Dermis microvascular lymphatic vessel endothelial cell (primary cell): ENCODE measurements at places on chromosomes 4 and X. TPM values are rescaled to one million over a fixed set of nuclear protein-coding genes. Genes with fewer than 3 reads are reported as not detected.

Gene TREX2
- 2.3 and 7.6 TPM in 2 replicates for total RNA-seq

Gene NSUN7
- total RNA-seq: under 0.01 TPM in 1 of 2 replicates, not detected in the other

Gene PAGE2
- not detected in 2 replicates for total RNA-seq

Gene CXorf49
- total RNA-seq: not detected in 2 replicates

Gene CTAG1A
- total RNA-seq: not detected in 2 replicates

Gene COX7B2
- total RNA-seq: not detected in 2 replicates

Gene SPANXA1
- not detected in 2 replicates for total RNA-seq

Gene GALNTL6
- not detected in 2 replicates for total RNA-seq

Gene TLR3
- 0.51 and 0.76 TPM in 2 replicates for total RNA-seq

Gene TMPRSS11D
- total RNA-seq: under 0.01 and 0.13 TPM in 2 replicates

Gene ADAMTS3
- total RNA-seq: 0.63 and 0.90 TPM in 2 replicates

Gene FRMD7
- not detected in 2 replicates for total RNA-seq
